ENCODE measurements at places on chromosomes 5 and 9.

GRCh38 chr5:31944684-31945445, 229.3 kb downstream of the GOLPH3 start:
- DNase-seq, result no peak

DNA sequence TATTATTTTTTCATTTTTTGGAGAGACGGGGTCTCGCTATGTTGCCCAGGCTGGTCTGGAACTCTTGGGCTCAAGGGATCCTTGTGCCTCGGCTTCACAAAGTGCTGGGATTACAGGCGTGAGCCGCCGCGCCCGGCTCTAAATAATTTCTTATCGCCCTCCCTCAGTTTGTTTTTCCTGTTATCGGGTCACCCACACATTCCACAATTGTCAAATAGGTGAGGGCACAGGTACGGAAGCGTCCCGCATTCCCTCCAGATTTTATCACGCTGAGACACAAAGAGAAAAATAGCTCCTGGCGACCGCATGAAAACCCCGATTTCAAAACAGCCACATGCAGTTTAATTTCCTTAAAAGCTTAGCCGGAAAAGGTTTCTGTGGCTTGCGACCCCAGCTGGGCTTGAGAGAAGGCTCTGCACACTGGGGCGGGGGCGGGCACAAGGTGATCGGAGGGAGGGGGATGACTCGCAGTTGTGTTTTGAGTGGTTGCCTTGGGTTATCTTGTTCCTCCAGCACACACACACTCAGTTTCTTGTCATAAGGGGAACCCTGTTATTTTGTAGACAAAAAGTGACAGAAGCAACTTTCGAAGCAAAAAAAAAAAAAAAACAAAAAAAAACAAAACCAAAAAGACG, 717 bp upstream of the IQGAP2 start:
- DNase-seq, result peak; percentile 36

GRCh38 chr5:168415971-168416370, 70.3 kb upstream of the RARS1 start:
- DNase-seq, result no peak

DNA sequence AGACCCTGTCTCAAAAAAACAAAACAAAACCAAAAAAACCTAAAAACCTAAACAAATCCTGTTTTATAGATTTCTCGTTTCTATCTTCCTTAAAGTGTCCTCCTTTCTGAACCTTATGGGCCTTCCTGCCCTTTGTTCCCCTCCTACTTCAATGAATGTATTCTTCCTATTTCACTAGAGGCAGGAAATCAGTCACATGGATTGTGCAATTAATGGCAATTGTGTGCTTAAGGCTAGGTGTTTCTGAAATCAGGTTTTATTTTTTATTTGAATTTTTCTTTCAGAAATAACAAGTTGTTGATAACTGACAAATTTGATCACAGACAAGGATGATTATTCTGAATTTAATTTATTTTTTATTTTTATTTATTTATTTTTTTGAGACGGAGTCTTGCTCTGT, 220.6 kb upstream of the SEMA6A start:
- no peak for DNase-seq

DNA sequence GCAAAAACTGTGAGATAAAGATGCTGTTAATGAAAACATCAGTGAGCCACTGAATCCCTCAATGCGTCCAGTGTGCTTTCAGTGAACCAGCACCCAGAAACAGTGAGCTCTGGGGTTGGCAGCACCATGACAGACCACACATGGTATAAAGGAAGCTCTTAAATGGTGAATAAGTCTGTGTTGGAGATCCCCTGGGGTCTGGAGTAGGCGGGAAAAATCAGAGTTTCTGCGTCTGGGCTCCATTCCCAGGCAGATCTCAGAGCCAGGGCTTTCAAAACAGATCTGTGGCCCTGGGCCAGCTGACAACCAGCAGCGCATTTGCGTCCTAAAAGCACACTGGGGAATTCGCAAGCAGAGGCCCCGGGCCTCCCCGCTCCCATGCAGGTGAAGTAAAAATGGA, 233.5 kb downstream of the FRMD3 start:
- no peak for DNase-seq

GRCh38 chr9:114317665-114318357, 5.1 kb upstream of the ORM1 start:
- no peak for DNase-seq

DNA sequence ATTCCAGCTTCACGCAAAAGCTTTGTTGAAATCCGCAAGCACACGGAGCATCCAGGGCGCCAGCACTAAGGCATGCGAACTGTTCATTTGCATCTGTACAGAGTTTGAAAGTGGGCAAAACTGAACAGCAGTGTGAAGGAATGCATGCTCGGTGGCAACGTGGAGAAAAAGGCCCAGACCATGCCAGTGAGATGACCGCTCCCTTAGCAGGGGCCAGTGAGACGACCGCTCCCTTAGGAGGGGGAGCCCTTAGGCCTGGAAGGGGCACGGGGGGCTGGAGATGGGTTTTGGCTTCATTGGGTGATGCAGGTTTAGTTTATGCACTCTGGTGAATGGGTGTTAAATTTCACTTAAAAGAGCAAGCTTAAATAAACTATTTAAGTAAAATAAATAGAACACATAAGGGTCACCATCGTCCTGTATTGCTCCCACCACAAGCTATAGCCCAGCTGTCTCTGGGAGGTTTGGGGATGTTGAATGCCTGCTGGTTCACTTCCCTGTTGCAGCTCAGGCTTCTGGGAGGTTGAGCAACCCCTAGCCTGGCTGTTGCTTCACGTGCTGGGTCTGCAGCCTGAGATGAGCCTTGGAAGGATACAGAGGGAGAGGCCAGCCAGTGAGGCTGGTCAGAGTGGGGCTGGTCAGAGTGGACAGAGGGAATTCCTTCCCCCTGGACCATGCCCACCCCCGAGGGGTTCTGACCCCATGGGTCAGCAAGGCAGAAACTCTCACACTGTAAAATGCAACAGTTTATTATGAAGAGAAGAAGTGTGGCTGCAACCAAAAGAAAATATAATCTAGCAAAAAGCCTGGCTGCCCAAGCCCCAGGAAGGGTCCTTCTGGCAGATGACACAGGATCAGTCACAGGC, 4.6 kb upstream of the FCN1 start:
- no peak for DNase-seq

GRCh38 chr5:65907135-65907534, 19.2 kb upstream of the ERBIN start:
- DNase-seq, result no peak

DNA sequence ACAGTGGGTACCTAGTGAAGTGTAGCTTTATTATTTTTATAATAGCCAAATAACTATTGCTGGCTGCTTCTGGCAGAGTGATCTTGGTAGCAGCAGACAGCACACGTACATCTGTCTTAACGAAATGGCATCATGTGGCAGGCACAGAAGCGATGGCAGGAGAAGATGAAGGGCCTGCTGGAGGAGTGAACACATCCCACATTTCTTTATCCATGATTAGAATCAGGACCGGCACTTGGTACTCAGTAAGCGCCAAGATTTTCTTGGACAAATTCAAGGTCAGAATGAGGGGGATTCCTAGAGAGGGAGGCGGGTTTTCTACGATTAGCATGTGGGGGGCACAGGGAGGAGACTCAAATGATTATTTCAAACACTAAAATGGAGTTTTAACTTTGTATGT, 23.0 kb upstream of the ZNF366 start:
- DNase-seq, result no peak

DNA sequence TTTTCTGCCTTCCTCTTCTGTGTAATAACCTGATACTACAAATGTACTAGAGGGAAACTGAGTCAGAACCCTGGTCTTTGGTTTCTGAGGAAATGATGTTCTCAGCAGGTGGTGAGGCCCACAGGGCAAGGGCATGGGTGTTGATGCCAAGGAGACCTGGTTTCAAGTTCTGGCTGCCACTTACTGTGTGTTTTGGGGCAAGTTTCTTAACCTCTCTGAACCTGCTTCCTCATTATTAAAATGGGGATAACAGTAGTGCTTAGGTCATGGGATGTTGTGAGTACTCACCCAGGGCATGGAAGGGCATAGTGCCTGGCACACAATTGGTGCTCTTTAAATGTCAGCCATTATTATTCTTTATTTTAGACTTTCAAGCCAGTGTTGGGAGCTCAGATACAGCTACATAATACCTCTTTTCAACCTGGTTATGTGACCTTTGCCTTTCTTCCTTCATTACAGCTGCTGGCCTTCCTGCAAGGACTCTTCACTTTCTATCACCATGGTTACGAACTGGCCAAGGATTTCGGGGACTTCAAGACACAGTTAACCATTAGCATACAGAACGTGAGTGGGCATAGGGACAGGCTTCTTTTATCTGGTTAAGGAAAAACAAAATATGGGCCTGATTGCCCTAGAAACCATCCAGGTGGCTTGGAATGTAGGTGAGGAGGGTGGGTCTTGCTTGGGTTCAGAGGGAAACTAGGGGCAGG, 131.5 kb downstream of the ARHGAP26 start:
- no peak for DNase-seq

DNA sequence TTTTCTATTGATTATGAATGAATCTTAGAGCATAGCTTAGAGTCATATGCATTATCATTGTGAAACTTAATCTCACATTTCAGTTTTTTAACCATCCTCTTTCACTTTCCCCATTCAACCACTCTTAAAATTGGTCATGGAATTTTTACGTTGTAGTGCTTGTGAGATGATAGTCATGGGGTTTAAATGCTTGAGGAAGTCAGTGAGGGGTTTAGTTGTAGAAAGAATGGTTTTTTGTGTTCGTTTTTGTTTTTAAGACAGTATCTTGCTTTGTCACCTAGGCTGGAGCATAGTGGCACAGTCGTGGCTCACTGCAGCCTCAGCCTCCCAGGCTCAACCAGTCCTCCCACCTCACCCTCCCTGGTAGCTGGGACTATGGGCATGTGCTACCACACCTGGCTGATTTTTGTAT, 19.6 kb downstream of the UGCG start:
- DNase-seq, result no peak

All from HT-29 (cell line).